ENCODE measurements at places on chromosomes 1 and 21. TPM values are rescaled to one million over a fixed set of nuclear protein-coding genes. Genes with fewer than 3 reads are reported as not detected.

- DNase-seq = no peak
- no peaks in the 10 kb centered on the region for H3K27me3 ChIP-seq
- H3K27ac ChIP-seq = no peak overlapping the region
- peaks cover 50% of the 10 kb centered on the region for H3K4me1 ChIP-seq
- no peaks in the 10 kb centered on the region for H3K36me3 ChIP-seq
- no peak overlapping the region for H3K4me3 ChIP-seq
These were observed 114.7 kb downstream of the NEK7 start for GRCh38 chr1:198271467-198271866.

Gene TMIGD3
- not detected for total RNA-seq

Gene KPRP
- not detected for total RNA-seq

Gene EPB41
- 22.0 TPM for total RNA-seq

Gene RGS5
- total RNA-seq = 265 TPM
